NCI-H1436 treated with DMSO at 0.1 percent for 48 hours (cell line): ENCODE measurements at places on chromosomes 3 and 15.

DNA sequence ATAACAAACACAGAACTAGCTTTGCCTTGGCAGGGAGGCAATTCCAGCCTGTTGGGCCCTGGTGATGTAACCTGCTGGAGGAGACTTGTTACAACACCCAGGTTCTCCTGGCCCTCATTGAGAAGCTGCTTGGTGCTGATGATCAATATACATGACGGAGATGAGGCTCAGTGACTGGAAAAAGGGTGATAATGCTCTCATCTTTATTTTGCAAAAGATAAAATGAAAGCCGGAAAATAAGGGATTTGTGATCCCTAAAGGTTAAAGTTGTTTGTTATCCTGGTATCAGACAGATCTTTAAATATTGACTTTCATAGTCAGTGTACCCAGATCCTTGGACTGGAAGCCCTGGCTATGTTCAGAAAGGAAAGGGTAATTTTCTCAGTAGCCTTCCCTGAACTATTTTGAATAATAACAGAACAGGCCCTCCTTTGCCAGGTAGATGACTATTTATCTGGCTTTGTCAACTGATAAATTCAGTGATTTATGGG lies 118.9 kb upstream of the MEIS2 start:
- no peak for DNase-seq

DNA sequence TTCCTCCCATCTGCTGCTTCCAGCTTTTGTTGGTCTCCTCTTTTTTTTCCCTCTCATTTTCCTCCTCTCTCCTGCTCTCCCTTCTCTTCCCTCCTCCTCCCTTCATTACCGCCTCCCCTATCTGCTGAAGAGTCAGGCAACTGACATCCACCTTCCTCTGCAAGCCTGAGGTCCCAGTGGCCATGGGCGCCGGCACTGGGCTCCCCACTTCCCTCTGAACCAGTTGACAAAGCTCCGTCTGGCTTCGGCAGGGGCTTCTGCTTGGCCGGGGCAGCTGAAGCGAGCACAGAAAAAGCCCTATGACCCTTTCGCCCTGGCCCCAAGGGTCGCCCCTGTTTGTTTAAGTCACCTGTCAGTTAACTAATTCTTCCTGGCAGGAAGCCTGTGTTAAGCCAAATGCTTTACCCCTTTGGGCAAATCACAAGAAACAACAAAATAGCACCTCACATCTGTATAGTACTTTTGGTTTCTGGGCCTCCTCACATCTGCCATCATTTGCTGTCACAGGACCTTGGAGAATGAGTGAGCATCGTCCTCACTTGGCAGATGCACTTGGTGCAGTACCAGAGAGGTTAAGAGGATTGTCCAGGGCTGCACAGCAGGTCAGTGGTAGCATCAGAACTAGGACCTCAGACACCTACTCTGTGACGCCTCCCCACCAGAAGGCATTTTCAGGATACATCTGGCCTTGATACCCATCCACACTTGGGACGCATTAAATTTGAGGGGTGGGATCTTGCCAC lies 27.7 kb downstream of the ITGA11 start:
- DNase-seq, result no peak

- no peak for DNase-seq
Observed at GRCh38 chr3:24490151-24490550, 4.5 kb downstream of the THRB start.

DNA sequence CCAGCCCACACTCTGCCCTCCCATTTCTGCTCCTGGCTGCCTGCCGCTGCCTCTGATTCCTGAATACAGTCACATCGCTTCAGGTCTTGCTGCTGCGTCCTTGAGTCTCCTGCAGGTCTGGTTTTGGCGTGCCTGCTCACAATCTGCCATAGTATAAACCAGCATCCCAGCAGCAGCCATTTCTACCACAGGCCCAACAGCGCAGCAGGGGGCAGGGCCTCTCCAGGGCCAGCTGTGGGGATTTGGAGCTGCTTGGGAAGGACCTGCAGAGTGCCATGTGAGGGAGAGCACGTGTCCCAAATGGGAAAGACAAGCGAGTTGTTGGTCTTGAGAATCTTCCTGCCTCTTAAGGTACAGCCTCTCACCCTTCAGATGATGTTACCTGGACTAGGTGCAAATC lies 398.3 kb upstream of the PPP2R3A start:
- no peak for DNase-seq

- DNase-seq, result no peak
Observed at GRCh38 chr15:35540021-35540420, 5.9 kb downstream of the DPH6 start.

GRCh38 chr15:69393831-69394491 lies 20.2 kb upstream of the KIF23 start:
- DNase-seq, result no peak

GRCh38 chr15:99826157-99826780 lies 93.0 kb upstream of the LYSMD4 start:
- no peak for DNase-seq
